ENCODE measurements at places on chromosomes 1 and 21.
A peak's percentile ranks its signal among the peaks of the same experiment; 100 is the strongest.

- DNase-seq, result no peak
These were observed 148.6 kb downstream of the SYF2 start for GRCh38 chr1:25083481-25084345.

DNA sequence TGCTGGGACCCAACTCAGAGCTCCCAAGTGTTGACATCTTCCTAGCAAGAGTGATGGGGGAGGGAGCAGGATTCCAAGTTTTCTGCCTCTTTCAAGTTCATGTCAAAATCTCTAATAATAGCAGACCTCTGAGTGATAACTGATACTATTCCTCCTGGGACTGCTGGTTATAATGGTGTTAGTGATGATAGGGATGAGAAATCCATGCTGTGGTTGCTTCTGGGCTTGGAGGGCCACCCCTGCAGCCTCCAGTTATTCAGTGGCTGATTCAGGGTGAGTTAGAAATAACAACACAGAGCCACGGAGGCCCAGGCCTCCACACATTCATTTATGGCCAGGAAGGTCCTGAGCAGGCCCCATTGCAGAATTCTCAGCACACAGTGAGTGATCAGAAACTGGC lies 40.6 kb upstream of the ARTN start:
- no peak for DNase-seq

DNA sequence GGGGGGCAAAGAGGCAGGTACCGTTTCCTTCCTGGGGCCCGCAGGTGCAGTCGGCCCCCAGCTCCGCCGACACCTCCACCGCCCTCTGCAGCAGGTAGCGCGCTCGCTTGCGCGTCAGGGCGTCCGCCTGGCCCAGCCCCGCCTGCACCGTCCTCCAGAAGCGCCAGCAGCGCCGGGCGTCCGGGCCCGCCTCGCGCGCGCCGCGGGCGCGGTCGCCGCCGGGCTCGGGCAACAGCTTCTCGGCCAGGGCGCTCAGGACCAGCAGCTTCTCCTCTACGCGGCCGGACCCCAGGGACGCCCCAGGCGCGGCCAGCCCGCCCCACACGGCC lies 863 bp downstream of the TARBP1 start:
- peak; percentile 54 for DNase-seq

- DNase-seq, result no peak
These were observed 36.6 kb downstream of the WNT3A start for GRCh38 chr1:228043281-228043848.

DNA sequence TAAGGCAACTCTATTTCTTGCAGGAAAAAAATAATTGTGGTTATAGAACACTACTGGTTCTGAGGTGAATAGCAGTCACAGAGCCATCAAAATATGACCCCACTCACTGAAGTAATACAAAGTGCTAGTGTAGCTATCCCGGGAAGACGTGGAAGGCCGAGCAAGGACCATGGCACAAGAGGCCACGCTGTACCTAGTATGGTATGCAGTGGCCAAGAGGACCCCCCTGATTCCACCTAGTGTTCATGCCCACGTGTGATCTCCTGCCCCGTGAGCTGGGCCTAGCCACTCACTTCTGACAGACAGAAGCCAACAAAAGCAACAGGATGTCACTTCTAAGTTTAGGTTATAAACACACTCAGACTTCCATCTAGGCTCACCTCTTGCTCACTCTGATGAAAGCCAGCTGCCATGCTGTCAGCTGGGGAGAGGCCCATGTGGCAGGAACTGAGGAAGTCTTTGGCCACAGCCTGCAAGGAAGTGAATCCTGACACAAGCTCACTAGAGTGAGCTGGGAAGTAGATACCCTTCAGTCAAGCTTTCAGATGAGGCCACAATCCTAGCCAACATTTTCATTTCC lies 21.7 kb upstream of the LSS start:
- no peak for DNase-seq

GRCh38 chr1:84350104-84350503 lies 48.2 kb upstream of the DNASE2B start:
- DNase-seq, result no peak

DNA sequence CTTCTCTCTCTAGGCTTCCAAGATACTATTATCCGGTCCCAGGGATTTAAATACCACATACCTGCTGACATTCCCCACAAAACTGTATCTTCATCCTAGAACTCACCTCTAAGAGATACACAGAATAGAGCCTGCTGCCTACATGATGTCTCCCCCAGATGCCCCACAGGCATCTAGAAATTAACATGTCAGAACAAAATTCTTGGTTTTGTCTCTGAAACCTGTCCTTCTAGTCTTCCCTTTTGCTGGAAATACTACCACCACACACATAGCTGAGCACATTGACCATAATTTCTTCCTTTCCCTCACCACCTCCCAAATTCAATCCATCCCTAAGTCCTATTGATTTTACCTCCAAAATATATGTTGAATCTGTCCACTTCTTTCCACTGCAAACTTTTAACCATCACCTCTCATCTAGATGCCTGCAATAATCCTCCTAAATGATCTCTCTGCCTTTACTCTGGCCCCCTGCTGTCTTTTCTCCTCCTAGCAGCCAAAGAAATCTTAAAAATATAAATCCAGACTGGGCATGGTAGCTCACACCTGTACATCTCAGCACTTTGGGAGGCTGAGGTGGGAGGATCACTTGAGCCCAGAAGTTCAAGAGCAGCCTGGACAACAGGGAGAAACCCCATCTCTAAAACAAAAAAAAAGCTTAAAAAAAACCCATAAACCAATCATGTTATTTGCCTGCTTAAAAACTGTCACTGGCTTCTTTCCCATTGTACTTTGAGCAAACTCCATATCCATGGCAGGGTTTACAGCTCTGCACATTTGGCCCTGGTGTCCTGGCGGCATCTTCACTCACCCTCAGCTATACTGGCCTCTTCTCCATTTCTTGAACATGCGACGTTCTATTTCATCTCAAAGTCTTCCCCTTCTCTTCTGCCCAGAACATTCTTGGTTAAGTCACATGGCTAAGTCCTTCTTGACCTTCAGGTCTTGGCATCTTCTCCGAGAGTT lies 6.2 kb upstream of the FAM76A start:
- no peak for DNase-seq

GRCh38 chr1:54763816-54764132 lies 549 bp downstream of the PARS2 start:
- no peak for DNase-seq

GRCh38 chr1:229623838-229624237 lies 2.1 kb downstream of the TAF5L start:
- no peak for DNase-seq

- DNase-seq, result no peak
These were observed 125.0 kb upstream of the KCNK2 start for GRCh38 chr1:214957330-214958137.

DNA sequence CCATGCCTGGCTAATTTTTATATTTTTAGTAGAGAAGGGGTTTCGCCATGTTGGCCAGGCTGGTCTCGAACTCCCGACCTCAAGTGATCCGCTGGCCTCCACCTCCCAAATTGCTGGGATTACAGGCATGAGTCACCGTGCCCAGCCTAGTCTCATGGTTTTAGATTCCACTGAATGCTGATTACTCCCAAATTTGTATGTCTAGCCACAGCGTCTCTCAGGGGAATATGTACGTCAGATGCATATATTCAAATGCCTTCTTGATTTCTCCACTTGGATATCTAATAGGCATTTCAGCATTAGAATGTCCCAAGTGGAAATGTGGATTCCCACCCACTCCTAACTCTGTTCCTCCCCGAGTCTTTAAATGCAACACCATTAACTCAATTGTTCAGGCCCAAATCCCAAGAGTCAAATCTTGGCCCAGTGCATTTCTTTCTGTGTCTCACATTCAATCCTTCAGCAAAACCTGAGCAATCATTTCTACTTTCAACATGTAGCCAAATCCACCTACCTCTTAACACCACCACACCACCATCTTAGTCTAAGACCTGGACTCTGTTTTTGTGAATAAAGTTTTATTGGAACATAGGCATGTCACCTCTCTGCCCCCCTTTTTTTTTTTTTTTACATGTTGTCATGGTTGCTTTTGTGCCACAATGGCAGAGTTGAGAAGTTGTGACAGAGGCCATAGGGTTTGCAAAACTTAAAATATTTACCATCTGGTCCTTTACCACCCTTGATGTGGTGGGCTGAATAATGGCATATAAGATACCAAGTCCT lies 9.8 kb upstream of the CAMTA1 start:
- DNase-seq, result no peak

DNA sequence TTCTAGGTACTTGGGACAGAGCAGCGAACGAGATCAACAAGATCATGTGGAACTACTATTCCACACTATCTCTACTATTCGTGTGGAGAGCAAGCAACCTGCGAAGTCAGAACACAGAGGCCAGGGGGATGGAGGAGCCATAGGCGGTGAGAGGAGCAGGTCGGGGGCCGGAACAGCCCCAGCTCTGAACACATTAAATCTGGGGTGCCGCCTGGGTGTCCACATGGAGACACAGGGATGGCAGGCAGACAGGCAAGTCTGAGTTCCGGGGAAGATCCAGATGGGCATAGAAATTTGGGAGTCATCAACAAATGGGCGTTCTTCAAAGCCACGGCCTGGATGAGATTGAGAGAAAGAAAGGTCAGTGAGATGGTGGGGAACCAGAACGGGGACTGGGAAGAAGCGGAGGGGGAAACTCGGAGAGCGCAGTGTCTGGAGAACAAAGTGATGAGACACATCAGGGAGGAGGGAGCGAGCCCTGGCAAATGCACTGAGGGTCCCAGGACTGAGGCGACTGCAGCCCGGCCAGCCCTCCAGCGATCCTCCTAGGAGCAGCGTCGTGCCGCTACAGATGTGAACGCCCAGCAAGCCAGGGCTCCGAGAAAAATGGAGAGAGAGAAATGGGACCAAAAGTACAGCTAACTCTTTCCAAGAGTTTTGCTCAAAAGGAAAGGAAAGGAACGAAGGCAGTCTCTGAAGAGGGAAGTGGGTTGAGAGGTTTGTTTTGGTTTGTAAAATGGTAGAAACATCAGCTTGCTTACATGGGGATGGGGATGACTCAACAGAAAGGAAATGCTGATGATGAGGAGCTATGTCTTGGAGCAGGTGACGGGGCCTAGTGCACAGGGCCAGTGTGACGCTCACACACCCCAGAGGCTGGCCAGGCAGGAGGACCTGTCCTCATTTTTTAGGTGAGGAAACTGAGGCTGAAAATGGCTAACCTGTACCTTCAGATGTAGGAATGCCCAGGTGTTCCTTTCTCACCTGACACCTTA lies 84.5 kb downstream of the GLIS1 start:
- DNase-seq, result no peak

GRCh38 chr1:89779151-89779940 lies 41.5 kb upstream of the LRRC8D start:
- no peak for DNase-seq

GRCh38 chr1:183628537-183628936 lies 7.0 kb downstream of the ARPC5 start:
- DNase-seq, result no peak

- no peak for DNase-seq
These were observed 69.6 kb downstream of the SIM2 start for GRCh38 chr21:36768496-36768895.

GRCh38 chr1:11156963-11157362 lies 32.2 kb upstream of the ANGPTL7 start:
- DNase-seq, result no peak

DNA sequence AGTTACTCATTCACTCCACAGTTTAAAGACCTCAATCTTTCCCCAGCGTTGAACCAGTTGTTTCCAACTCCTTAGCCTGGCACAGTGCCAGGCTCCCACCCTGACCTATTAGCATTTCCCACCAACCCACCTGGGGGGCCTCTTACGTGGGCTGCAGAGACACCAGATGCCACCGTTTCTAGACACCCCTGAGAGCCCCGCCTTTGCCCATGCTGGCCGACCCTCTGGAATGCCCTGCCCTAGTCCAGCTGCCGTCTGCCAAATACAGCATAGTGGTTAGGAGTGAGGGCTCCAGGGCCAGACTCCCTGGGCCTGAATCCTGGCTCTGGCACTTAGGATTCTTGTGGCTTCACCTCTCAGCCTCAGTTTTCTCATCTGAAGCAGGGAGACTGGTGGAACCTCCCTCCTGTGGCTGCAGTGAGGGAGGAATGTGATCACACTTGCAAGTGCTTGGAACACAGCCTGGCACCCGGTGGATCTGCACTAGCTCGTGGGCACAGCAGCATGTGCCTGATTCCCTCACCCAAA lies 65.2 kb downstream of the TMCO4 start:
- no peak for DNase-seq

GRCh38 chr1:86713477-86713876 lies 9.1 kb downstream of the SH3GLB1 start:
- DNase-seq, result no peak

DNA sequence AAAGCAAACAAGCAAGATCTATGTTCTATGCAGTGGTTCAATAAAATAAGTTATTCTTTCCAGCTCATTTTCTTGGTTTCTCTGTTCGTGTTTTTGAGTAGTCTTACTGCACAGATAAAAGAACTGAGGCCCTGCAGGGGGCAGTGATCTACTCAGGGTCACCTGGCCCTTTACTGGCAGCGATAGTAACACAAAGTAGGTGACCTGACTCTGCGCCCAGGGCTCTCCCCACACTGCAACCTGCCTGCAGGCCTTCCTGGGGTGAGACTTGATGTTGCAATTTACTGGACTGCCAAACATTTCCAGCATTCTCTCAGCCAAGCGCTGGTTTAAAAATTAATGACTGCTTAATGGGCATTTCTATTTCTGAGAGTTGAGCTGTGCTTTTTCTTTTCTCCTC lies 110.3 kb downstream of the HUNK start:
- DNase-seq, result no peak

DNA sequence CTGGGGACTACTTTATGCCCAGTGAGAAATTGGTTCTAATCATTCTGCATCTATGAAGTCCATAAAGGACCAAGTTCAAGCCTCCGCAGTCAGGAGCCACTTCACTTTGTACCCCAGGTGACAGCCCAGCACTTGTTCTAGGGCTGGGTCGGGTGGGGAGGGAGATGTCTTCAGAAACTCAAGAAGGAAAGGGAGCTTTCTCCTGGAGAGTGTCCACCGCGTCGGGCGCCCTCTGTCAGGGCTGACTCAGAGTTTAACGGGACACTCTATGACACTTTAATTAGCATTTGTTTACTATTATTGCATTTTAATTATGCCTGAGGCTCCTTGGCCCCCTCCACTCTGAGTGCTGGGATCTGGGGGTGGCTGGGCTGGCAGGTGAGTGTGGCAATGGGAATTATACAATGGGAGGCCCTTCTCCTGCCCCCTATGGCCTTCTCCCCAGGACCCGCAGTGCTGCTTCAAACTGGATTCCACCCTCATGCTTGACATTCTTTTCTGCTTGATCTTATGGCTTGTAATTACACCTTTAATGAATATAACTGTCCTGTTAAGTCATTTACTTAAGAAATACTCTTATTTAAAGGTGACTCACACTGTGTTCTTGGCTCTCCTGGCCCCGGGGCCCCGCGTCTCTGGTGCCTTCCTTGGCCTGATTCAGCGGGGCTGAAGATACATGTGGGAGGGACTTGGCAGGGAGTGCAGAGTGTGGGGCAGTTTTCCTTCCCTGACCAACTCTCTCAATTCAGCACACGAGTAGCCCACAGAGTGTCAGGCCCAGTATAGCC lies 136.6 kb downstream of the PLXNA2 start:
- DNase-seq, result no peak

DNA sequence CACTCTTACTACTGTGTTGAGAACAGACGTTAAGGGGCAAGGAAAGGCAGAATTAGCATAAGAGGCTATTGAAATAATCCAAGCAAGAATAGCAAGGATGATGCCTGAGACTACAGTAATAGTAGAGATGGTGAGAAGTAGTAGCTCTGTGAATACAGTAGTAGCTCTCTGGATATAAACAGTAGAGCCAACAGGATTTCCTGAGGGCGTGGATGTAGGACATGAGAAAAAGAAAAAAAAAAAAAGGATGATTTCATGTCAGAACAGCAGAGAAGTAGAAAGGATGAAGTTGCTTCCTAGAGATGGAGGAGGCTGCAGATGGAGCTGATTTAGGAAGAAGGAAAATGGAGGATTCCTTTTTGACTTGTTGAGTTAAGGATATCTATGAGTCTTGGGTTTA lies 112.3 kb downstream of the OMA1 start:
- no peak for DNase-seq

- no peak for DNase-seq
These were observed at the start of gene PLEKHA6 for GRCh38 chr1:204359474-204360255. PLEKHA6 (minus strand) TSS chr1:204359929; CDS start chr1:204273727, 86,202 bp downstream.
